ENCODE measurements at places on chromosomes 7 and 10. TPM values are rescaled to one million over a fixed set of nuclear protein-coding genes. Genes with fewer than 3 reads are reported as not detected.

DNA sequence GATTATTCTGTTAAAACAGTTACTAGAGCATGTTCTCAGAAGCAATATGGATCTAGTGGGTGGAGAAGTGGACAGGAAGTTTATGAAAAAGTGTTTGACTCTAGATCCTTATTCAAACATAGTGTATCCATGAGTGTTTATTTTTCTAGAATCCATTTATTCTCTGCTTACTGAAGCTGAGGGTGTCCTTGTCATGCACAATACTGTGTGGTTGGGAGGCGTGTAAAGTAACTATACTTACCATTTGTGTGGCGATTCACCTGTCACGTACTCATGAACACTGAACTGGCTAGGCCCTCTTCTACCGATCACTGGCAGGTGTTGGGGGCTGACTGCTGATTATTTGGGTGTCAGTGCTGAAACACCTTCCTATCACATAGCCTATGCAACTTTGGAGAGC, 74.0 kb downstream of the POU6F2 start:
- no peaks in the 10 kb centered on the region for H3K27me3 ChIP-seq
- no peaks in the 10 kb centered on the region for H3K4me1 ChIP-seq
- H3K4me3 ChIP-seq = no peak overlapping the region
- no peak for DNase-seq

OPN1SW gene
- not detected for total RNA-seq

AMZ1 gene
- 0.54 TPM for total RNA-seq

DNA sequence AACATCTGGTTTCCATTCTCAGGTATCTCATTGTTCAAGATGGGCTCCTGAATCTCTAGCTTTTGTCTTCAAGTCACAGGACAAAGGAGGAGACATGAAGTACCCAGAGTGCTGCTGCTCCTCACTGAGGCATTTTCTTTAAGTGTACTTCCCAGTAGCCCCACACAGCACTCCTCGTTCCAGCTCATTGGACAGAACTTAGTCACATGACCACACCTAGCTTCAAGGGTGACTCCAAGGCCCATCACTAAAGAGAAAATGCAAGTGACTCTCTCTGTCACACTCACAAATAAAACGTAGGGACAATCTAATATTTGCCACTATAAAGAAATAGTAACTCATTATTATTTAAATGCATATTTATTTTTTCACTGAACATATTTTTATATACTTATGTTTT, 58.3 kb upstream of the NEUROD6 start:
- H3K27ac ChIP-seq = no peak overlapping the region
- DNase-seq = no peak
- no peaks in the 10 kb centered on the region for H3K27me3 ChIP-seq
